ENCODE measurements at places on chromosomes 16 and 17.
A peak's percentile ranks its signal among the peaks of the same experiment; 100 is the strongest.

GRCh38 chr16:28192806-28193529, 18.8 kb downstream of the XPO6 start:
- peak; percentile 75 for DNase-seq

GRCh38 chr17:52827526-52827925, 669.0 kb upstream of the CA10 start:
- no peak for DNase-seq

DNA sequence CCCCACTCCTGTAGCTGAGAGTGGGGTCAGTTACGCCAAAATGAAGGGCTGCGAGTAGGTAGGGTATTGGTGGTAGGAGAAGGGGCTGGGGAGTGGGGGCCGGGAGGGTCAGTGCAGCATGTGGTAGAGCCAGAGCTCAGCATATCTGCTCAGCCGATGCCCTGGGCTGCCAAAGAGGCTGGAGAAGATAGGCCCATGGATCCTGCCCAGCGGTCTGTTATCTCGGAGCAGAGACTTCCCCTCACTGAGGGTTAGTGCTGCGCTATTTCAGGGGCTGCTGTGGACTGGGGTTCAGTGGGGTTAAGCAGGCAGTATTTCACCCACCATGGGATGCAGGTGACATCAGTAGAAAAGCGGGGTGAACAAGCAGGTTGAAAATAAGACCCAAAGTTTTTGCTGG, 19.7 kb downstream of the RHBDL3 start:
- no peak for DNase-seq

- DNase-seq, result no peak
Observed at GRCh38 chr16:66486199-66486772, 59.2 kb downstream of the BEAN1 start.

DNA sequence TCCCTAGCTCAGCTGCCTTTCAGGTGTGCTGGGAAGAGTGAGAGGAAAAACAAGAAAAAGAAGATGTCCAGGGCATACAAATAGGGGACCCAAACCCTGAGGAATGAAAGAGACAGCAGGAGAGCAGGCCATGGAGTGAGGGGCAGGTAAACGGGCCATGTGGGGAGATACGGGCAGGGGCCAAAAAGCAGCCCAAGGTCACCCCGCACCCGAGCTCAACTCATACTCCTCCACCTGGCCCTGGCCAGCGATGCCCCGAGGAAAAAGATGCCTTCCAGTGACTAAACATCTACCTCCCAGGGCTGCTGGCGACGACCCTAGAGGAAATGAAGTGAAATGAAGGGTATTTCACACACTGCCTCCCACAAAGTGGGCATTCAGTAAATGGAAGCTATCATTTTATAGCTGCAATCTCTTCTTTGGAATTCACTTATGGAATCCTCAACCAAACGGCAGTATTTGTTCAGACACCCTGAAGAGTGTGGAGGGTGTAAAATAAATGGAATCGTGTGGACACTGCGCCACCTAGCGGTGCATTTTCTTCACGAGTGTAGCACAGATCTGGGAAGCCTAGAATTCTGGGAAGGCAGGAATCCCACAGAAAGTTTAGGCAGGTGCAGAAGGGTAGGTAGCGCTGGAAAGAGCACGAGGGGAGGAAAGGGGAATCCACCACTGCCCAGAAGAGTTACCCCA, 14.9 kb downstream of the ELAC2 start:
- peak; percentile 23 for DNase-seq

DNA sequence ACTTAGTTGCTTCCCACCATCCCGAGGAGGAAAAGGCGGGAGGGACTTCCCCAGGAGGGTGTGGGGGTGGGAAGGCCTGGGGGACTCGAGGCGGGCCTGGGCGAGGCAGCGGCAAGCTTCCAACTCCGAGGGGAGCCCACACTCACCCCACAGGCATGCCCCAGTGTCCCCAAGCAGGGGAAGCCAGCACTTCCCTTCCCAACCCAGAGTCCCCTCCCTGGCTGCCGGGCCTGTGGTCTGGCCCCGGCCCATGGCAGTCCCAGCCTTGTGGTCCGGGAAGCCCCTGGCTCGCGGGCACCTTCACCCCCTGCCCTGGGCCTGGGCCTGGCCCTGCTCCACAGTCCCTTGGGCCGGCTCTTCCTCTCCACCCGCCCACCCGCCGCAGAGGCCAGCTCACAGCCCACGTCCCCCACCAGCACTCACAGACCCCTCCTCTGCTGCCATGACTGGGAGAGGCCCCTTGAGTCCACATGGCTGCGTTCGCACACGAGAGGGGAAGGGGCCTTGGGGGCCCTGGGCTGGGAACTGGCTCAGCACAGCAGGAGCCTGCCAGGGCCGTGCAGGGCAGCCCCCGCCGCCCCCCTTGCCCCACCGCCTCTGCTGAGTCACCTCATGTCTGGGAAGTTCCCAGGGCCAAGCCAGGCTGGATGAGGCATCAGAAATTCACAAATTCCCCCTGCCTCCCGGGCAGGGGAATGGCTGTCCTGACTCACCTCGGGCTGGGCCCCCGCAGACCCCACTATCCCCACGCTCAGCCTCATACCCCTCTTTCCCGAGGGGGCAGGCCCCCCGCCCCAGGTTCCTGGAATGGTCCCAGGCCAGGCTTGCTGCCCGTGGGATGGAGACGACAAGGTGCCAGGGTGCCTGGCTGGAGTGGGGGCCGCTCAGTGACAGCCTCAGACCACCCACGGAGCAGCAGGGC, 27.8 kb downstream of the BAHCC1 start:
- no peak for DNase-seq

GRCh38 chr16:73196670-73197069, 148.7 kb upstream of the ZFHX3 start:
- no peak for DNase-seq

DNA sequence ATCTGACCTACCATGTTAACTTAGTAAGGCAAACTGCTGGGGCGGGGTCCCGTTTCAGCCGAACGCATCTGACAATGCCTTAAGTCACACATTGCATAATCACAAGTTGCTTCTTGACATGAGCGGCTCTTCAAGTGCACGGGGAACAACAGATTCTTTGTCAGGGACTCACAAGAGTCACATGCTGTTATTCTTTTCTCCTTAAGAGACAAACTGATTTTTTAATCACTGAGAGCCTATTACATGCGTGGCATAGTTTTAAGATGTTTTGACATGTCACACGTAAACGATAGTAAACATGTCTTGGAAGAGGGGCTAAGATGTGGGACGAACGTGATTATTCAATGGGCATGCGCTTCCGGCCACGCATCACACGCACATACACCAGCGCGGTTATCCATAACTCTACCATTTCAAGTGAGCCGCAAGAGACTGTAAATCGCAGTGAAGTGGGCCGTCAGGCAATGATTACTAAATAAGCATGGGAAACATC, 63.4 kb downstream of the ADCY9 start:
- no peak for DNase-seq

GRCh38 chr16:87288753-87289362, 28.3 kb downstream of the C16orf95 start:
- no peak for DNase-seq

DNA sequence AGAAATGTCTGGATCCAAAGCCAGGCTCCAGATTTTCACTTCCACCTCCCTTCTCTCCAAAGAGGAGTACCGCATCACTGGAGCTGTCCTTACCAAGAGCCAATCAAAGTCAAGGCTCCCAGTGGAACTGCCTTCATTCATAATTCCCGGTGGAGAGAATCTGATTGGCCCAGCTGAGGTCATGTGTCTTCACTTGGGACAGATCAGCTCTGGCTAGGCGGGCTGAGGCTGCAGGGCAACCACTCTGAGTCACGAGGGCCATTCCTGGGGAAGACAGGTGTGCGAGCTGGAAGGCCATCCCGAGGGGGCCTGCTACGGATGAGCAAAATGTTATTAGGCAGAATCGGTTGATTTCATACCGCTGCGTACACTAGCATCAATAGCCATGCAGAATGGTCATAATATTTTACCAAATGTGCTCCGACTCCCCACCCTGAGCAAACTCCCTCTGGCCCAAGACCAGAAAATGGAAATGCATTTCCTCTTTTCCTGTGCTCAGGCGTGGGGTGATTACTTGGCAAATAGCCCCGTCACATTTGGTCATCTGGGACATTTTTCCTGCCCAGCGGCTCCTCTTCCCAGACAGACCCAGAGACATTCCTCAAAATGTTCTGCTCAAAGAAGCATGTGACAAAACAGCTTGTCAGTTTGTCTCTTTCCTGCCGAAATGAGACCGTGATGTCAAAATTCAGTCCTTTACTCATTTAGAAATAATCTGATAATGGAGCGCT, 111.1 kb downstream of the AIPL1 start:
- DNase-seq, result no peak

DNA sequence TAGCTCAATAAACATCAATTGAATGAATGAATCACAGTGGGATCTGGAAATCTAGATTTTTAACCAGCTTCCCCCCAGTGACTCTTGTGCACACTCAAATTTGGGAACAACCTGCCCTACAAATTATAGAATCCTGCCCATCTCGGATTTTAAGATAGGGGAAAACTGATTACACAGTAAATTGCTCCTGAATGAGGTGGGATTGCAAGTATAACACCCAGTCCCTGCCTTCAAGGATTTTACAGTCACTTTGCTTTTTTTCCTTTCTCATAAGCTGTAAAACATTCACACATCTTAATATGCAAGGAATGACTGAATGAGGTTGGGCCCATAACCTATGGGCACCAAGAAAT, 48.5 kb downstream of the TEKT5 start:
- no peak for DNase-seq

- DNase-seq, result no peak
Observed at GRCh38 chr17:75241143-75241430, 20.3 kb downstream of the GGA3 start.

GRCh38 chr17:64094412-64094811, 35.5 kb downstream of the ERN1 start:
- DNase-seq, result no peak

DNA sequence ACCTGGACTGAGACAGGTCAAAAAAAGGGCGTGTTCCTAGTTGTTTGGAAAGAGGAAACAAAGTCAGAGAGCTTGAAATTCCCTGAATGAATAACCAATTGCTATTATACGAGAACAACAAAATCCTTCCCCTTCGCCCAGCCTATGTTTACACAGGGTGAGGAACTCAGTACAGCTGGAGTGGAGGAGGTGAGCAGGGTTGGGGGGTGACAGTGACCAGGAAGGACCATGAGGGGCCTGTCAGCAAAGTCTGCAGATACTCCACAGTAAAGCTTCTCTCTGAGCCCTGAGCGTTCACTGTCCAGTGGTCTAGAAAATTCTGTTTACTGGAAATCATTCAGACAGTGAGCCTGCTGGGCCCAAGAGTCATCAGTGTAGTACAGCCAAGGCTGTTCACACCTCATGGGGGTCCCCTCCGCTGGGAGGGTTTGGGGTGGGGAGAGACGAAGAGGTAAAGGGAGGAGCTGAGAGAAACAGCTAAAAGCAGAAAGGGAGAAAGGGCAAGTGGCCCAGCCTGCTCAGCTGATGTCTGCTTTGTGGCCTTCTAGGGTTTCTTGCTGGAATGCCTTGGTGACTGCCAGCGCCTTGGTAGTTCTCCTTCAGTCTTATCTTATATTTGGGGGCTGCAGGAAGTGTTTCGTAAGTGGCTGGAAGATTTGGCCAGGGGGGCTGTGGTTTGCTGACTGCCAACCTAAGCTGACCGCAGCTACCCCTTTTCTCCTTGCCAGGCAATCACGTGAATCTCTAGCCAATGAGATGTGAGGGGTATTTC, 5.7 kb downstream of the DUSP3 start:
- DNase-seq, result no peak

DNA sequence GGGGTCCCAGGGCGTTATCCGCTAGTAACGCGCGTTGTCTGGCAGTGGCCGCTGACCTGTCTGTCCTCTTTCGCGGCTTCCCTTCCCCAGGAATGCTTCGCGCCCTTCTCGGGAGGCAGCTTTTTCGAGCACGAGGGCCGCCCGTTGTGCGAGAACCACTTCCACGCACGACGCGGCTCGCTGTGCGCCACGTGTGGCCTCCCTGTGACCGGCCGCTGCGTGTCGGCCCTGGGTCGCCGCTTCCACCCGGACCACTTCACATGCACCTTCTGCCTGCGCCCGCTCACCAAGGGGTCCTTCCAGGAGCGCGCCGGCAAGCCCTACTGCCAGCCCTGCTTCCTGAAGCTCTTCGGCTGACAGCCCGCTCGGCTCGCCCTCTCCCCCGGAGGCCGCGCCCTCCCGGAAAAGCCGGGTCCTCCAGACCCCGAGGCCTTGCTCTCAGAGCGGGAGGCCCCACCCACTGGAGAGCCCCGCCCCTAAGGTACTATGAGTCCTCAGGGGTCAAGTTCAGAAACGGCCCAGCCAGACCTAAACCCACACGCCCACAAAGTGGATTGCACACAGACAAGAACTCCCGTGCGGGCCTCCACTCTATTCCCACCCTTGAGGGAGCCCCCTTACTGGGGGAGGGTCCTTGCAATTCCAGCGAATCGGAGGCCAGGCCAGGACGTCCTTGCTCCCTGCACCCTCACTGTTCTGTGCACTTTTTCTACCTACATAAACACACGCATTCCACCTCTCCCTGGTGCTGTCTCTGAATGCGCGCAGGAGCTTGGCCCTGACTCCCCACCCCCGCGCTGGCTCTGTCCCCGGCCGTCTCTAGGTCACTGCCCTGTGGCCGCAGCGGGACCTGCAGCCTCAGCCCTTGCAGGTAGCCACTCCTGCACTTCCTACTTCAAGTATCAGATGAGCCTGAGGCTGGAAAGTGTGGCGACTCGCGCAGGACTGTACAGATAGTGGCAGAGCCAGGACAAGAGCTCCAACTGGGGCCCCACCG, 5.4 kb upstream of the SLC5A2 start:
- DNase-seq, result peak; percentile 33

GRCh38 chr17:66165537-66166123, 26.3 kb downstream of the CEP112 start:
- peak; percentile 30 for DNase-seq

DNA sequence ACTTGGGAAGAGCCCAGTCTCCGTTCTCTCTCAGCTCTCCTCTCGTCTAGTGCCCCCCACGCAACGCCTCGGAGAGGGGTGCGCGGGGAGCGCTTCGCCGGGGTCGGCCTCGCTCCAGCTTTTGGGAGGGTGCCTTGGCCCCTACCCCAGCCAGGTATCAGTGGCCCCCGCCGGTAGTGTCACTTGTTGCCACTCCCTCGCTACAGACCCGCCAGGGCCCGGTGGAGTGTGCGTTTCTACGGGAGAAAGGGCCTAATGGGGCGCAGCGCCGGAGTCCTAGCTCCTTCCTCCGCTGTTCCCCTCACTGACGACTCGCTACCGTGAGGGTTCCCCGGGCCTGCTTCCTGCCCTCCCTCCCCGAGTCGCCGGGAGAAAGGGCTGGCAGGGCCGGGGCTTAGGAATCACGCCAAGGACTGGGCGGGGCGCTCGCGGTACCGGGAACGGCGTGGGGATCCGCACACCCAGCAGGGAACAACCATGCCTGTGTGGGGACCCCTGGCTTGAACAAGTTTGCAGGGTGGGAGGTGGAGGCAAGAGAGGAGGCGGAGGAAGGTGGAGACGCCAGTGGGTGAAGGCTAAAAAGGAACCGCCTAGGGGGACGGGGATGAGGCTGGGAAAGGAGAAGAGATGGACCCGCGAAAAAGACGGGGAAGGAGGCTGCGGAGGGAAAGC, 997 bp upstream of the CDH11 start:
- no peak for DNase-seq

DNA sequence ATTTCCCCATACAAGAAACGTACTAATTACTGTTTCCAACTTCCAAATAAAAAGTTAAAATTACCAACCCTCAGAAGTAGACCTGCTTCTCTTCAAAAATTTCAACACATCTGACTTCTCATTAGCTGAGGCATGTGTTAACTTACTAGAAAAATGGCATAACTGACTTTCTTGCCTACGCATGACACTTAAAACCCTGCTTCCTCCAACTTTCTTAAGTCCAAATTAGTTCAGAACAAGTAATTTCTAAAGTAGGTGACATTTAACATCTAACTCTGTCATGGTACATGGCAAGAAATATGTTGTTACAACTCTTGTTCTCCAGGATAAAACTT, 6.7 kb downstream of the USP7 start:
- DNase-seq, result no peak

- DNase-seq, result no peak
Observed at GRCh38 chr17:68737761-68738443, 136.7 kb upstream of the FAM20A start.
